Stimulated activated CD4-positive, alpha-beta T cell treated with anti-CD3 and anti-CD28 coated beads, TNF-alpha, amount 100 ng/mL, for 4 hours (primary cell): ENCODE measurements at places on chromosomes 5 and 9.

- DNase-seq: no peak
Observed at GRCh38 chr5:112923148-112923917, 1.3 kb upstream of the REEP5 start.

DNA sequence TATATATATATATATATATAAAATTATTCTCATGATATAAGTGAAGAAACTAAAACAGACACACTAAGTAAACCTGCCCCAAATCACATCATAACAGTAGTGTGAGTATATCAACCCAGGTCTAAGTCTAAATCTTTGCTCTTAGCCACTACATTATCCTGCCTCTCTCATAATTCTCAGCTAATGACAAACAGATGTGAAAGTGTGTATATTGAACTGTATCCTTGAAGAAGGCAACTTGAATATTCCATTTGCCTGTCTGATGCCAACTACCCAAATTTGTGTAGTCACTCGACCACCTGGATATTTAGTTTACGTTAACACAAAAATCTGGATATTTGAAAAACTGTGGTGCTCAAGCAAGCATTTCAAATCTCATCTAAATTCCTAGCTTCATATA lies 97.4 kb downstream of the PPP2R2B start:
- no peak for DNase-seq

DNA sequence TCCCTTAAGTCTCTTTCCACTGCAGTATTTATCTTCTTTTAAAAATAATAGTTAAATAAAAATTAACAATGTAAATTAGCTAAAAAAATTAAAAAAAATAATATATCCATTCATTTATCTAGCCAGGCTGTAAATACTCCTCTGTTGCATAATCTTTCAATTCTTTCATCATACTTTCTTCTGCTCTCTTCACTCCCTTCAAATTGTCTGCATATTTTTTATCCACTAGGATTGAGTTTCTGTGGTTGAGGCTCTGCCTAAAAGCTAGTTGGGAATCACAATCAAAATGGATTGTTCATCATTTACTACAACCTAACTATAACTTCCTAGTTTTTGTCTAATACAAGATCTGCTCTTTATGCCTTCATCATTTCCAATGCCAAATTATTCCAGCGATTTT lies 182.2 kb downstream of the PDE4D start:
- DNase-seq: no peak

DNA sequence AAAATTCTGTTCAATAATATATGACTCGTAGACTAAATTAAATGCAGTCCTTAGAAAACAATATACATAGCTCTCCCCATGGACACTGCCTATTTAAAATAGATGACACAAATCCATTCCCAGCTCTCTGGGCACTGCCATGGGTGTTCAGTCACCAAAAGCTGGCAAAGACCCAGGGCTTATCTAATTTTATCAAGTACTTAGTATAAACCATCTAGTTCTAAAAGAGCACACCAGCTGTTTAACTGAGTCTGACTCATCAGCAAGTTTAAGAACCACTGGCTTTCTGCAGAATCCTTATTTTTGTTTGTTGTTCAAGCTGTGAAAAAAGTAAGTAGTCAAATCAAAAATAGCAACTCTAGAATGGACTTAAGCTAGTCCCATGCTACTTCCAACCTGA lies 107.6 kb downstream of the PLPP1 start:
- no peak for DNase-seq

GRCh38 chr5:173010021-173010420 lies 26.4 kb downstream of the ATP6V0E1 start:
- no peak for DNase-seq

DNA sequence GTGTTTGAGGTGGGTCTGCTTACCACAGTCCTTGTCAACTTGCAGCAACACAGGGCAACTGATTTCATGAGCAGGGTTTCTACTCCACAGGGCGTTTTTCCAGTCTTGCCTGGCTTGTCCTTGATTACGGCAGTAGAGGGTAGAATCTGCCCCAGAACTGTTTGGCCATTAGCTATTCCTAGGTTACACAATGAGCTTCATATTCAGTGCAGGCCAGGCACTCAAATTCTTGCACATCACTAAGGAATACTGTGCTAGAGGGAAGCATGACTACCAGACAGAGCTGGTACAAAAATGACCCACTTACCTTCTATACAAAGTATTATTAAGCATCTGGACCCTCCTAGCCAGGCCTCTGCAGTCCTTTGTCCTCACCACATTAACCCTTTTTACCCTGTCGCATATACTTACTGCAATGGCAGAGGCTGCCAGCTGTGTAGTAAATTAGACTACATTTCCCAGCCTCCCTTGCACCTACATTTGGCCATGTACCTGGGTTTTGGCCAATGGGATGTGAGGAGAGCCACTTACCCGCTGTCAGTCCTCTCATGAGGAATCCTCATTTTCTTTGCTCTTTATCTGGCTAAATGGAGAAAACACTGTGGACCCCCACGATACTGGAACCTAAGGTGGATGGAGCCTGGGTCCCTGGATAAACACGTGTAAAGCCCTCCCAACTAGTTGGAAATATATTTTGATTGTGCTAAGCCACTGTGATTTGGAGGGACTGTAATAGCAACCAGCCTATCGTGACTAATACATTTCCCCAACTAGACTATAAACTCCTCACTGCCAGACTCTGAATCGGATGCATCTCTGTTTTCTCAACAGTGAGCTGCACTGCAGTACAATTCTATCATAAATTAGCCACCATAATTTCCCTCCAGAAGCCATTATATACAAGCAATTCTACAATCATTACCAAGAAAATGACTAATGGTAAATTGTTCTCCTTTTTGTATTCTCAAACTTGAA lies 218.7 kb downstream of the GLIS3 start:
- DNase-seq: no peak

GRCh38 chr9:109277451-109277850 lies 43.4 kb downstream of the EPB41L4B start:
- no peak for DNase-seq

GRCh38 chr9:134908524-134909309 lies 9.0 kb downstream of the FCN1 start:
- no peak for DNase-seq

DNA sequence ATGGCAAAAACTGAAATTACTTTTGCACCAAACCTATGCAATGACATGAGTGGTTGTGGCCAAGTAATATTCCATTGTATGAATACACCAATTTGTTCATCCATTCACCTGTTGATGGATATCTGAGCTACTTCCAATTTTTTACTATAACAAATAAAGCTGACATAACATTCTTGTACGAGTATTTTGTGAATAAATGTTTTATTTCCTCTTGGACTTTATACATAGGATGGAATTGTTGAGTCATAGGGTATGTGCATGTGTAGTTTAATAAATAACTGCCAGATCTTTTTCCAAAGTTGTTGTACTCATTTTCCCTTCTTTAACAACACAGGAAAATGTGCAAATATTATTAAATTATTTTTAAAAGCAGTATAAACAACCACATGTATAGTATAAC lies 146.1 kb upstream of the ZNF462 start:
- DNase-seq: no peak

DNA sequence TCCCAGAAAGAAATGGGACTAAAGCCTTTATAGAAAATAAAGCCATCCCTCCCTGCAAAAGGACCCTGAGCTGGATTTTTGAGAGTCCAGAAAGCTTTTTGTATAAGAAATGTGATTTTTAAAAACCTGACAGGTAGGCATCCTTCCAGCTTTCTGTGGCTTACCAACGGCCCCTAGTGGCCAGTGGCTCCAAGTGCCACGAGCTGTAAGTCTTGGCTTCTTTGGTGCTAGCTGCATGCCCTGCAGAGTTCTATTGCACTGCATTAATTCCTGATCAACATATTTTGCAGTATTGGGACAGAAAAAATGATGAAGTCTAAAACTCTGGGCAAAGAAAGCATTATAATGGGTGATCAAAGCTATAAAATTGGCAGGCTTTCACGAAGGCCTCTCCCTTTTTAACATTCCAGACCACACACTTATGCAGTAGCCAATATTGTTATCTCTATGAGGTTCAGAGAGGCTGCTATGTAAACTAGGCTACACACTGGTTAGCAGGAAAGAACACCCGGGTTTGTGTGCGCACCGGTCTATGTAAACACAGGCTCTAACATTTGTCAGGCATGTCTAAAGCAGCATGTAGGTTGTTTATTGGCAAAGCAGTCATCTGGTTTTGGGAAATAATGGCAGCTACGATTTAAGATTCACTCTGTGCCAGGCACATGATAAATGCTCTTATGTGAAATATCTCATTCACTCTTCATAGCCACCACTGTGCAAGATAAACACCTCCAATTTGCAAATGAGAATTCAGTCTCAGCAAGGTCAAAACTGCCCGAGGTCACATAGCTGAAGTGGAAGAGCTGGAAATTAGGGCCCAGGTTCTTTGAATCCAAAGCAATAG lies 55.2 kb downstream of the NMUR2 start:
- no peak for DNase-seq

- no peak for DNase-seq
Observed at GRCh38 chr5:69502767-69503488, 10.3 kb downstream of the OCLN start.

GRCh38 chr5:16929347-16929746 lies 6.7 kb downstream of the MYO10 start:
- DNase-seq: no peak

GRCh38 chr9:94168203-94169000 lies 84.1 kb downstream of the PTPDC1 start:
- DNase-seq: no peak

- no peak for DNase-seq
Observed at GRCh38 chr5:102807878-102808502, 52.9 kb downstream of the PAM start.

- DNase-seq: no peak
Observed at GRCh38 chr9:3018071-3018470, 174.2 kb upstream of the PUM3 start.

- no peak for DNase-seq
Observed at GRCh38 chr9:79684711-79685575, 113.2 kb downstream of the TLE4 start.
